ENCODE measurements at places on chromosomes 5 and 9. TPM values are rescaled to one million over a fixed set of nuclear protein-coding genes. Genes with fewer than 3 reads are reported as not detected.
A peak's percentile ranks its signal among the peaks of the same experiment; 100 is the strongest.

DNA sequence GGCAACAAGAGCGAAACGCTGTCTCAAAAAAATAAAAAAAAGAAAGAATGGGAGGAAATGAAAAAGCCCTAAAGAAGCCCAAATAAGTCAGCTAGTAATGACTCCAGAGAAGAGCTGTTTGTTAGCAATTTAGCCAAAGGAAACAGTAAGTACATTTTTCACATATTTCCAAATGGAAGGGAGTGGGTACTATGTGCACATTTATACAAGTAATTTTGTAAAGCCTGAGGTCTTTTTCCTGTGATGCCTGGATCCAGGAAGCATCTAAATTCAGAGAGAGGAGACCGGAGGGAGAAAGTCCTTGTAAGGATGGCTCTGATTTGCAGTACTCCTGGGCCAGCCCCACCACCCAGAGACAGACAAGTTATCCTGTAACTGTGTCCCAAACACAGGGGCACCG is 14.7 kb downstream of the FBP1 start:
- no peaks in the 10 kb centered on the region for H3K36me3 ChIP-seq
- no peaks in the 10 kb centered on the region for H3K27me3 ChIP-seq
- H3K4me3 ChIP-seq: no peak overlapping the region
- H3K27ac ChIP-seq: no peak overlapping the region

- H3K36me3 ChIP-seq: no peaks in the 10 kb centered on the region
- H3K27me3 ChIP-seq: no peaks in the 10 kb centered on the region
- H3K4me3 ChIP-seq: no peak overlapping the region
- no peak for DNase-seq
Observed at GRCh38 chr5:107476783-107477182, 194.0 kb downstream of the EFNA5 start.

GRCh38 chr5:88488130-88488529 is 219.5 kb upstream of the TMEM161B start:
- H3K4me3 ChIP-seq: no peak overlapping the region
- no peak overlapping the region for H3K27ac ChIP-seq
- no peaks in the 10 kb centered on the region for H3K27me3 ChIP-seq
- H3K36me3 ChIP-seq: no peaks in the 10 kb centered on the region

DNA sequence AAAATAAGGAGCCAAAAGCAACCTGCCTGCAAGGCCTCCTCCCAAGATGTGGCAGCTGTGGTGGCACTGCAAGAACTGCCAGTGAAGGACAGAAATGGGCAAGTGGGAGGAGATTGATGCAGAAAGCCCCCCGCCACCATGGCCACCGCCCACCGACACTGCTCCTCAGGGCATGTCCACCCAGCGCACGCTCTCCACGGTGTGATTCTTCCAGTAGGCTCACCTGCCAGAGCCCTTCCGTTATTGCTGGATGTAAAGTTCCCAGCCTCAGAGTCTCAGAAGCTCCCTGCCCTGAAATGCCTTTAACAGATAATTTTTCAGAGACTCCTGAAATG is 155.2 kb upstream of the PHYKPL start:
- DNase-seq: peak; percentile 25
- H3K27ac ChIP-seq: no peak overlapping the region
- no peaks in the 10 kb centered on the region for H3K27me3 ChIP-seq
- H3K36me3 ChIP-seq: no peaks in the 10 kb centered on the region
- no peak overlapping the region for H3K4me3 ChIP-seq

DNA sequence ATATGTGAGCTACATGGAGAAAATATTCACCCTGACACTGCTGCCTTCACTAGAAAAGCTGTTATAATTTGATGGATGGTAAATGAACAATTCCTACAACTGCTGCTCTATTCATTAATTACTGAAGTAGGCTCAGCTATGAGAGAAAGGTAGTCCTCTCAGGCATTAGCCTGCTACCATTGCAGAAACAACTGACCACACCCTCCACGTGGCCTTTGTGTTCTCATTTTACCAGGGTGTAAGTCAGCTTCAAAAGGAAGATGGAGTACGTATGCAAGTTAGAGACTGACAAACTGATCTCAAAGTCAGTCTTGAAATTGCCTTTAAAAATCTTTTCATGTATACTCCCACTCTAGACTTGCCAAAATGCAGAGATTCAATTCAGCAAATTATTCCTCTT is 26.3 kb upstream of the TPD52L3 start:
- H3K36me3 ChIP-seq: no peaks in the 10 kb centered on the region
- no peak overlapping the region for H3K27ac ChIP-seq
- no peak overlapping the region for H3K4me3 ChIP-seq

- no peaks in the 10 kb centered on the region for H3K36me3 ChIP-seq
- DNase-seq: no peak
- H3K27ac ChIP-seq: no peak overlapping the region
- H3K4me3 ChIP-seq: no peak overlapping the region
Observed at GRCh38 chr9:69476797-69477196, 151.8 kb downstream of the ENTREP1 start.

DNA sequence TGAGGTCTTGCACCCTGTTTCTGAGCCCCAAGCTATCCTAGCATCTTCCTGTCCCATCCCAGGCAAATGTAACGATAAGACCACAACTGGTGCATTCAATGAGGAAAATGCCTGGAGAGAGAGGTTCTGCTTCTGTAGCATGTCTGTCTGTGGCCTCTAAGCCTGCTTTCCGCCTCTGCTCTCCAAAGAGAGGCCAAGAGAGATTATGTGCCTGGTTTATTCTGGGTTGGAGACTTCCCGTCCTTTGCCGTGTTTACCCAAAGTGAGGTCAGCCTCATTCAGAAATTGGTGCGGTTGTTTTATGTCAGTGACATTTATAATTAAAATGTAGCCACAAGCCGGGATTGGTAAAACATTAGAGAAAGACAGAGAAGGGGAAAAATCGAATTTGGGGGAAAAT is 77.8 kb downstream of the FGF1 start:
- H3K4me3 ChIP-seq: no peak overlapping the region
- no peak overlapping the region for H3K27ac ChIP-seq
- 0 out of 2 replicates have a peak, but pooled peaks cover 2% of the 10 kb centered on the region for H3K27me3 ChIP-seq
- no peak for DNase-seq
- H3K4me1 ChIP-seq: no peaks in the 10 kb centered on the region

DNA sequence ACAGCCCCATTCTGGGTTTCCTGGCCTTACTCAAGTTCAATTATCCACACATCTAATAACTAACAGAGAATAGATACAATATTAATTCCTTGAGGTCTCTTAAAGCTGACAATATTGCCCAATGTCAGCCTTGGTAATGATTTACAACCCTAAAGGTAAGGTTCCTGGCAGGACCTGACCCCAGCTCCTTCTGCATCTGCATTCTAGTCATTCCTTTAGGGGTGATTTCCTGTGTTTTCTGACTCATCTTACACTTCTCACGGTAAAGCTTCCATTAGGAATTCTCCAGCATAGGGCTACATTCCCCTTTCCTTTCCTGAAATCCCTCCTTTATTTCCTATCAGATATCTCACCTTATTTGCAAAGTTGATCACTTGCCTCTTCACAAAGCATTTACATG is 9.3 kb downstream of the HAVCR1 start:
- H3K27ac ChIP-seq: no peak overlapping the region
- DNase-seq: no peak
- H3K27me3 ChIP-seq: peaks cover 3% of the 10 kb centered on the region
- no peaks in the 10 kb centered on the region for H3K4me1 ChIP-seq
- H3K36me3 ChIP-seq: no peaks in the 10 kb centered on the region

DNA sequence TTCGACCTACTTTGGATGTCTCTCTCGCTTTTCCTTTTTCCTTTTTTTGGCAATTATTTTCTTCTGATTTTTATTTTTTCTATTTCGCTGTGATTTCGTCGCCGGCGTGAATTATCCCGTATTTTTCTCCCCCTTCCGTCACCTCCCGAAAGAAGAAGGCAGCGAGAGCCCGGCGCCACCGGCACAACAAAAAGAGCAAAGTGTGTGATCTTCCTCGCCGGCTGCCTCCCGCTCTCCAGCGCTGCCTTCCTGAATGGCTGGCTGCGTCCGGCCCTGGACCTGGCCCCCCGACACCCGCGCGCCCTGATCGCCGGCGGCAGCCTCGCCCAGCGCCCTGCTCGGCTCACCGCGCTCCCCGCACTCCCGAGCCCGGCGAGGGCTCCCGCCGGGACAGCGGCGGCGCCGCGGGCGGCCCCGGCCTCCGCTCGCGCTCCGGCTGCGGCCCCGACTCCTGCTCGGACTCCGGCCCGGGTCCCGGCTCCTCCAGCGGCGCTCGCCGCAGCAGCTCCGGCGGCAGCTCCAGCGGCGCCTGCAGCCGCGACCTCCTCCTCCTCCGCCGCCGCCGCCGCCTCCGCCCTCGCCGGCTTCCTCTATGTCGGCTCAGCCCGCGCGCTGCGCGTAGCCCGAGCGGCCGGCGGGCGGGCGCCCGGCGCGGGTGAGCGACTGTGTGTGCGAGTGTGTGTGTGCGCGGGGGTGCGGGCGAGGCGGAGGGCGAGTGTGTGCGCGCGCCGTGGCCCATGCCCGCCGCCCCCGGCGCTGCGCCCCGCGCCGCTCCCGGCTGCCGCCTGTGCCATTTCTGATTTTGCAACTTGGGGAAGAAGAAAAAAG is 960 bp downstream of the NR2F1 start:
- peaks cover 4% of the 10 kb centered on the region for H3K27me3 ChIP-seq
- H3K4me3 ChIP-seq: peak overlapping the region; percentile 65
- peaks cover 45% of the 10 kb centered on the region for H3K4me1 ChIP-seq

DNA sequence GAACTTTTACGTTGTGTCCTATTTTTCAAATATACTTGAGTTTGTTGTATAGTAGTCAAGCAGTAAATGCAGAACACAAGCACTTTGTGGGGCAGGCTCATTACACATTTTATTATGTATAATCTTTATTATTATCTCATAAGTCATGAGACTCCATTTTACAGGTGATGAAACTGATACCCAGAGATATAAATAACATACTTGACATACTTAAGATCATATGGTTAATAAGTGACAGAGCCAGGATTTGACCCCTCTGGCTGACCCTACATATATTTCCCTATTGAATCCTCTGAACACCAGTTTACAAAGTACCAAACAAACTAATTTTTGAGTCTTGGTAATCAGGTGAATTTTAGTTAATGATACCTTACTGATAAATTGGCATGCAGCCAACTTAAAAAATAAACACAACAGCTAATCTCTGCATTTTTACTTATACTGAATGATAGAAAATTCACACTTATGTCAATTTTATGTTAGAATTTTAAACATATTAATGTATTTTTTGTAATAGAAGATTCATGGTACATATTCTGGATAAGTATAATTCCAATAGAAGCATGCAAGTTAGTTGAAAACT is 305.0 kb upstream of the MEF2C start:
- H3K27me3 ChIP-seq: no peaks in the 10 kb centered on the region
- no peak overlapping the region for H3K4me3 ChIP-seq
- no peaks in the 10 kb centered on the region for H3K36me3 ChIP-seq
- DNase-seq: no peak

The HTR4 gene
- total RNA-seq: not detected

The STPG3 gene
- total RNA-seq: 0.61 TPM

The PCDHGA12 gene
- total RNA-seq: 7.8 TPM

The LHFPL2 gene
- 4.8 TPM for total RNA-seq

The SNX24 gene
- 0.32 TPM for total RNA-seq

The ANAPC2 gene
- total RNA-seq: 16.8 TPM

The NAIF1 gene
- total RNA-seq: 7.3 TPM

Measured in Karpas-422 (cell line).